ENCODE measurements at places on chromosomes 11 and 22.

DNA sequence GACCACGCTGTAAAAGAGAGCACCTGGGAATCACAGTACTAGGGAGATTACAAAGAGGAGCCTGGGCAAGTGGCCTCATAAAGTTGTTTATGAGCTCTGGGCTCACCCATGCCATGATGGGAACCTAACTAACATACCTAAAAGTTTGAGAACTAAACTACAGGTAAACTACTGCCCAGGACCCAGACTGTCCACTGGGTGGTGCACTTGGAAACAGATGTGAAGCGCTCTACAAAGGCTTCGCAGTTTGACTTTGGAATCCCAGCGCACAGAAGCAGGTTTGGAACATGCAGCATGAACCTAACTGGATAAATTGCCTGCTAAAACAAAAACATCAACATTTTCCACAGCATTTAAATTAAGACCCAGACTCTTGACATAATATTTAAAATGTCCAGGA, 418.6 kb downstream of the FAM181B start:
- no peak for DNase-seq

DNA sequence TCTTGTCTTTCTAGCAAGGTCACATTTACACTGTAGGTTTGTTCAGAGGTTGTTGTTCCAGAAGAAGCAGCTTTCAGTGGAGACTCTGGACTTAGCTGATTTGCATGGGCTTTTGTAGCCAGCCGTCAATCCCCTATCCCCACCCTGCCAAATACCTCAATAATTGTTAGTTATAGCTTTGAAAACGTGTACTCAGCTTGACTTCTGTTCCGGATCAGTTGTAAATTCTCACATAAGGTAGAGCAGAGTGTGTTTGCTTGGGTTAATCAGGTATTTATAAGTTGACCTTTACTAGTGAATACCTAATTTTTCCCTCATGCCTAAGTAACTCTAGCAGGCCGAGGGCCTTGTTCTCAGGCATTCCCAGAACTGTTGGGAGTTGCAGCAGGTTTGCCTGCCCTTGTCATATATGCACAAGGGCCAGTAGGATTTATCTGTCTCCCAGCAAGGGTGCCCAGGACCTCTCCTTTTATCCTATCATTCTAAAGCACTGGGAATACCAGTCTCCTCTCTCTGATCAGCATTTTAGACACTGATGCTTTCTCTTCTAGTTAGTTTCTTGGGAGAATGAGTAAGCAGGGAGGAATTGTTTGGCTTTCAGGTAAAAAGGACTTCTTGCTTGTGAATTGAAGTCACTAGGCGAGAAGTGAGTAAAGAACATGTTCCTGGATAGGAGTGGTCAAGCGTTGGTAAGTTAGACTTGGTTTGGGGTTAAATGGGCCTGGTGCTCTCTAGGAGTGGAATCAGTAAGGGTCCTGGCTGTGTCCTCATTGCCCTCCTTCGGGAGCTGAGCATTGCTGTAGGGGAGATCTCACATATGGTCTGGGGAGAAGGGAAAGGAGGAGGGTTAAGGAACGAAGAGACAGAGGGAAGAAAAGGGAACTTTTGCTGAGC, 22.1 kb downstream of the STIM1 start:
- no peak for DNase-seq

DNA sequence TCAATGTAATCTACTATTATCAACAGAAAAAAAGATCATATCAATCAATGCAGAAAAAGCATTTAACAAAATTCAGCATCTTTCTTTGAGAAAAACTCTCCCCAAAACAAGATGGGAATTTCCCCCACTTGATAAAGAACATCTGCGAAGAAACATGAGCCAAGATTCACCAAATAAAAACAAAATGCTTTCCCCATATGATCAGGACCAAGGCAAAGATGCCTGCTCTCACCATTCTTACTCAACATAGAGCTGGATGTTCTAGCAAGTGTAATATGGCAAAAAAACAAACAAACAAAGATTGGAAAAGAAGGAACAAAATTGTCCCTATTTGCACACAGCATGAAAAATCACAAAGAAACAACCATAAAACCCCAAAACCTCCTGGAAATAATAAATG, 23.4 kb downstream of the SHANK2 start:
- DNase-seq, result no peak

GRCh38 chr22:44430716-44431115, 67.3 kb downstream of the RTL6 start:
- no peak for DNase-seq

DNA sequence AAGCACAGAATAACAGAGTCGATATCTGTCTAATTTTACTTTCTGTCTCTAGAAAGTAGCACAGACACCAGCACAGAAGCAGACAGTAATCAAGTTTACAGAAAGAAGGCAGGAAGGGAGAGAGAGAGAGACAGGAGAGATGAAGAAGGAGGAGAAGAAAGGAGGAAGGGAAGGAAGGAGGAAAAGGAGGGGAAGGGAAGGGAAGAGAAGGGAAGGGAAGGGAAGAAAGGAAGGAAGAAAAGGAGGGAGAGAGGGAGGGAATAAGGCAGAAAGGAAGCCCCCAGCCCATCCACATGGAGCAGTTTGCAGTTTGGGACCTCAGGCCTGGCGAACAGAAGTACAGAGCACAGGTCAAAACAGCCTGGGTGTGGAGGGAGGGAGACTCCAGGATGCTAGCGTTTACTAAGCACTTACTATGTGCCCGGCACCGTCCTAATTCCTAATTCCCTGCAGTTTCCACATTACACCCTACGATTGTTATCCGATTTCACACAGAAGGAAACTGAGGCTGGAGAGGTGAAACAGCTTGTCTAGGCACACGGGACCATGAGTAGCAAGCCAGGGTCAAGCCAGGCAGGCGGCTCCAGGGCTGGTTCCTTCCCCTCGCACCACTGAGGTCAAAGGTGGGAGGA, 46.0 kb upstream of the WNT7B start:
- DNase-seq, result no peak

DNA sequence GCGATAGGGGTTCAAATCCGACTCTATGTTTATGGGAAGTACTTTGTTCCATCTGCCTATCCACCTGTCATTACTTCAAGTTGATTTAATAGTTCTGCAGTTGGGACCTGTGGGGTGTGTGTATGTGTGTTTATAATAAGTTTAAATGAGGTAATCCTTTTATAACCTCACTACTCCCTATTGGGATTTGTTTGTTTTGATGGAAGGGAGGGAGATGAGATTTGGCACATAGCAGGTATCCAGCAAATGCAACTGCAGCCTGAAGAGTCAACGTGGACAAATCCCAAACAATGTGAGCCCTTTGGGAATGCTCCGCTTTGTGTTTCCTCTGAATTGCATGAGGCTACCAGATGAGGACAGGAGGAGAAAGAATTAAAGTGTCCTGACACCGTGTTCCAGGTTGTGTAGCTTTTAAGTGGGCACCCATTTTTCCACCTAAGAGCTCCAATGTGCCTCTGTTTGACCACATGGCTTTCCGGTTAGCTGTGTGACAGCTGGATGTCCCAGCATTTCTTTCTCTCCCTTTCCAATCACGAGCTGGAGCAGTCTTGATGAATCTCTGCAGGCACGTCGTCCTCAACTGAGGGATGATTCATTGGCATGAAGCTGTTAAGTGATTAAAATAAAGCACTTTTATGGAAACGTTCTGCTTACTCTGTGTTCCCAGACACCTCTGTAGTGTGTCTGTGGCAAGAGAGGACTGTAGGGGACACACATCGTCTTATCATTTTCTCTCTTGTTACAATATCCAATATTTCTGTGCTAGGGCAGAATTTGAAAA, 610.7 kb downstream of the NTM start:
- DNase-seq, result no peak

GRCh38 chr22:25014896-25015755, 62.6 kb downstream of the KIAA1671 start:
- DNase-seq, result no peak

- DNase-seq, result no peak
Observed at GRCh38 chr11:126834149-126834548, 166.4 kb downstream of the KIRREL3 start.

GRCh38 chr22:20771918-20772625, 1.8 kb upstream of the SERPIND1 start:
- DNase-seq, result no peak

- peak; percentile 79 for DNase-seq
Observed at GRCh38 chr11:67438158-67438902, 848 bp upstream of the PTPRCAP start.

DNA sequence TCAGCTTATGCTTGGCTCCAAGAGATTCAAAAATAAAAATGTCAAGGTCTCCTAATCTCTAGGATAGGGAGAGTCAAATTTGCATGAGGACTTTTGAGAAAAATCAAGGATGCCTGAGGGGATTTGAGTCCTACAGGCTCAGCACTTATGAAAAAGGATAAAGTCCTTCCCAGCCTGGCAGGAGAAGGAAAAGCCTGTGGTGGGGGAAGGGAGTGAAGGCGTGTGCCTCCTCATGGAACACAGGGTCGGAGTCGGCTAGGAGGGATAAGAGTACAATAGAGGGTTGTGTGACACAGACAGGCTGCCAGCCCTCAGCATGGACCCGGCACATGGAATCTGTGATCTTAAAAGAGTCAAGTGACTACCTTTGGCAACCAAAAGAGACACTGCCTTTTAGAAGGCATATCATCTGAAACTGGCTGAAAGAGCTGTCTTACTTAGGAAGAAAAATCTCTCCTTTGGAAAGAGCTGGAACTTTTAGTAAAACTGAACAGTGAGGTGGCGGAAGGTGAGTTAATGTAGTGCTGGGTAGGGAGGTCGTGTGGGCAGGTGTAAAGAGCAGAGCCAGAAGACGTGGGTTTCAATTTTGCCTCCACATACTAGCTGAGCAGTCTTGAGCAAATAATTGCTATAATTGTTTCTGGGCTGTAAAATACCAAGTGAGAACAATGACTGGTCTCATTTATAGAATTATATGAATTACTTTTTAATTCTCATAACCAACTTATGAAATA, 58.8 kb upstream of the RDX start:
- DNase-seq, result no peak

- no peak for DNase-seq
Observed at GRCh38 chr11:125960771-125961170, 14.9 kb downstream of the VSIG10L2 start.

GRCh38 chr22:40499209-40499623, 128.8 kb downstream of the SGSM3 start:
- no peak for DNase-seq

DNA sequence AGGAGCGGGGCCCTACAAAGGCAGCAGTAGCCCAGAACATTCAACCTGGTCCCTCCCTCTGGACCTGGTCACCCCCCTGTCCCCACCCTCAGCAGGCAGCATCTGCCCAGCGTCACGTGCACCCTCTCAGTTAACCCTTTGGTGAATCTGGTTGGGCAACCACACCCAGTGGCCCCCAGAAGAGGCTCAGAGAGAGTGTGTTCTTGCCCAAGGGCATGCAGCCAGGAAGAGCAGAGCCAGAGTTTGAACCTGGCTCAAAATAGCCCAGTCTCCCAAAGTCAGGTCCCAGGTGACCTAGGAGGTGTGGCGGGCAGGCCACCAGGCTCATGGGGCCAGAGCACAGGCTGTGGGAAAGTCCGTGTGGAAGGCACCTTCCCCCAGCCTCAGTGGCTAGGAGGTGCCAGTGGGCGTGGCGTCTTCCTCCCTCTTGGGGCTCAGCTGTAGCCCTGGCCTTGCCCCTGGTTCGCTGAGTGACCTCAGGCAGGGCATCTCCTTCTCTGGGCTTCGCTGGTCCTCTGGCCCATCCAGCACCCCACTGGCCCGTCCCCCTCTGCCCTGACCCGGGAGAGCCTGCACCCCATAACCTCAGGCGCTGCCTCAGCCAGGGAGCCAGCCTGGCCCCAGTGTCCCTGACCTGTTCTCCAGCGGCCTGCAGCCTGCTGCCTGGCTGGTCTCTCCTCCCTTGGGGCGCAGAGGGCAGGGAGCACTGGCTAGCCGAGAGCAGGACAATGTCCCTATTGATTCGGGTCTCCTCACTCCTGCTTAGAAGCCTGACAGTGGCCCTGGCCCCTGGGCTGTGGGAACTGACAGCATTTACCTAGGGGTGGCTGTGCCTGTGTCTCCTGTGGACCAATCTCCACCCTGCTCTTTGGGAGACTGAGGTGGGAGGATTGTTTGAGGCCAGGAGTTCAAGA, 7.0 kb downstream of the ALDH3B1 start:
- no peak for DNase-seq

Data from stimulated activated CD4-positive, alpha-beta T cell treated with anti-CD3 and anti-CD28 coated beads, Interleukin-4, amount 100 ng/mL, for 24 hours (primary cell).